ENCODE measurements at places on chromosomes 3 and 15.

DNA sequence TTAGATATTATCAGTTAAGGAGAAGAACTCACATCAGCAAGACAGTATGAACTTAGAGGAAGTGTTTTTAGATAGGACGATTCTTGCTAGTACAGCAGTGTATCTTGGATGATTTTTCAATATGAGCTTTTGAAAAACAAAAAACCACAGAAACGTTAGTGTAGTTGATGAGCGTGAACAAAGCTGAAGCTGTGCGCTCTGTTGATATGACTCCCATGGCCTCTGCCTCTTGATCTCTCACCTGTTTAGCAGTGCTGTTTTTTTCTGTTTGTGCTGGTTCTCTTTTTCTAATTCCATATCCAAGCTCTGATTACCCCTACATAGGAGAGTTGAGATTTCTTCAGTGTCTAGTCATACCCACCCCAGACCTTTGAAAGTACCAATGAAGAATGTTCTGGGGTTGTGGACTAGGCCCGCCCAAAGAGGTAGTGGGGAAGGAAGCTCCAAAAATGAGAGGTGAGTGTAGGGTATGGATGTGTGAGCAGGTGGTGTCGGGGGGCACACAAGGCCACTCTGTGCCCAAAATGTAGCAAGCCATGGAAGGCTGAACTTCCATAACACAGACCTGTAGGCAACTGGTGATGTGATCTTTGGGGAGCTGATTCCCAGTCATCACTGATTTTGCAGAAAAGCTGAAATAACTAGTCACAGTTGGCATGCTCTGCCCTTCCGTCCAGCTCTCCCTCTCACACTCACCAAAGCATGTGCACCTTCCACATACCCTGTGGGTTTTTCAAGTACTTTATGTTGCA is 20.0 kb upstream of the CMTM7 start:
- DNase-seq = no peak

GRCh38 chr3:87410110-87410509 is 133.7 kb upstream of the POU1F1 start:
- DNase-seq = no peak

DNA sequence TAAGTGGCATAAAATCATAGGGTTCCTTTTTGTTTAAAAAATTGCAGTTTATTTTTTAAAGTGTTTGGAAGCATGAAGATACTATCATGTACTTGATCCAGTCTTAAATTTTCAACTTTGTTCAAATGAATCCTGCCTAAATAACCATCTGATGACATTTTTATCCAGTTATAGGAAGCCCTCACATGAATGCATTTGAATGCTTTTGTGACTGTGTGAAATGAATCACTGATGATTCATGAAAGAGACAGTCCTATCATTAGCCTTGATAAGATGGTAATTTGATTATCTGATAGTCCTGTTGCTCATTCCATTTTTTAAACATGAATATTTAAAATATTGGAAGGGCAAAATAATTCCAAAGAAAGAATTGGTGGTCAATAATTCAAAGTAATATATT is 401.9 kb upstream of the ROBO2 start:
- DNase-seq = no peak

DNA sequence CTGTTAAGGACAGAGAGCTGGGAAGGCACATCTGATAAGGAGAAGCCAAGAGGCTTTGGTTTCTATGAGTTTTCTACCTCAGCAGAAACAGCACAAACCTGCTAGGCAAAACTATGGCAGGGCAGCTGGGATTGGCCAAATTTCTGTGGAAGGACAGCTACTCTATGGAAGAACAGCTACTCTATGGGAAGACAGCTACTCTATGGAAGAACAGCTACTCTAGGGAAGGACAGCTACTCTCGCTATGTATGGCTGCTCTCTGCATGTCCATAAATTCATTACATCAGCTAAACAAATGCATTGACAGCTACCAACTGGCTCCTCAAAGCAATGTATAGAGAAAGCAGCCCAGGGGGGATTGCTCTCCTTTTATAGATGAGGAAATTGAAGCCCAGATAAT is 24.8 kb downstream of the MASP1 start:
- DNase-seq = no peak

- DNase-seq = no peak
Observed at GRCh38 chr15:100628746-100629145, 26.4 kb downstream of the ASB7 start.

DNA sequence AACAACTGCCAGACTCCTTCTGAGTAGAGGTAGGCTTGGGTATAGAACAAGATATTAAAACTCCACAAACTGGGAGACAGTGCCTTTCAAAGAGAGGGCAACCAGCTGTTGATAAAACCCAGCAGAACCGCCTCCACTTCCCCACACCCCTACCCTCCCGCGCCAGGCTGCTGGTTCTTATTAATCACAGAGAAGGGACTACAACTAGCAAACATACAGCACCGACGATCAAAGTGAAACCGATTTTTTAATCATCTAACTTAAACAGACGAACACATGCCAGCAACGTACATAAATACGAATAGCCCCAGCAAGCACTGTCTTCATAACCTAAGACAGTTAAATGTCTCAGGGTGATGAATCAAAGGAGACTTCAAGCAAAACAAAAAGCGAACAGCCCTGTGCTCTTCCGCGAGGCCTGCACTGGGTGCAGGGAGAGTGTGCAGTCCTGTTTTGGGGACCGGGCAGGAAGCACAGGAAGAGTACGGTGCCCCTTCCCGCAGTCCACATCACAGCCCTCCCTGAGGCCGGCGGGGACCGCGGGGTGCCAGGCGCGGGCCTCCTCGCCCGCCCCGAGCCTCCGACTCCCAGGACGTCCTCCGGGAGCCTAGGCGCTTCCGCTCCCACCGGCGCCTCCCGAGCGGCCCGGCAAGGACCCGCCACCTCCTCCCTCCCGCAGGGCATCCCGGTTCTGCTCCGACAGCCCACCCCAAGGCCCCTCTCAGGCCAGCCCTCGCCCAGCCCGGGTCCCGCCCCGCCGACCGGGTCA is 75.1 kb upstream of the VGLL4 start:
- peak; percentile 52 for DNase-seq

- no peak for DNase-seq
Observed at GRCh38 chr3:138196023-138196422, 8.9 kb downstream of the ARMC8 start.

DNA sequence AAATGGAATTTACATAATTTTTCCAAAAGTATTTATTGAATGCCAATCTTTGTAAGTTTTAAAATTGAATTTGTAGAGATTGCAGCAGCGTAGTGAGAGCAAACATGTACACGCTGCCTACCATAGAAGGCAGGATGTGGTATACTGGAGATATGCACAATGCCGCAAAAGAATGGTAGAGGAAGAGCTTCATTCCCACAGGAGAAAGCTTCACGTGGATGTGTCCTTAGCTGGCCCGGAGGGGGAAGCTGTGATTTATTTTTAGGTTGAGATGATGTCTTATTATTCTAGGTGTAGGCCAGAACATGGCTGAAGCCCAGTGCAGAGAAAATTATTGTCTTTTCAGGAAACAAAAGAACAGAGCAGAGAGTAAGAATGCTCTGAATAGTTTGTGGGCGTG is 743.3 kb upstream of the BCHE start:
- DNase-seq = no peak

- DNase-seq = no peak
Observed at GRCh38 chr3:122078235-122078935, 23.2 kb downstream of the CD86 start.

DNA sequence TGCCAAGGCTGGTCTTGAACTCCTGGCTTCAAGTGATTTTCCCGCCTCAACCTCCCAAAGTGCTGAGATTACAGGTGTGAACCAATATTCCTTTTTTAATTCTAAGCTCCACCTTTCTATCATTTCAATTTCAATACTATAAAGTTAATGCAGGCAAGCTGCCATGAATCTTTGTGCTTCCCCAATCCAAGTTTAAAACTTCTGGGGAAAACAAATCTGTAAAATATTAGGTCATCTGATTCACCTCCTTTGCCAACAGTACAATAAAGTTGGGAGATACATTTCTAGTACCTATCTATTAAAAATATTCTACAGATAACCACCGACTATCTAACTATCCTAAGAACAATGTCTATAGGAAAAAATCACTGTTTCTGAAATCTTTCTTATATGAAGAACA is 102.1 kb downstream of the ATP8B4 start:
- no peak for DNase-seq

DNA sequence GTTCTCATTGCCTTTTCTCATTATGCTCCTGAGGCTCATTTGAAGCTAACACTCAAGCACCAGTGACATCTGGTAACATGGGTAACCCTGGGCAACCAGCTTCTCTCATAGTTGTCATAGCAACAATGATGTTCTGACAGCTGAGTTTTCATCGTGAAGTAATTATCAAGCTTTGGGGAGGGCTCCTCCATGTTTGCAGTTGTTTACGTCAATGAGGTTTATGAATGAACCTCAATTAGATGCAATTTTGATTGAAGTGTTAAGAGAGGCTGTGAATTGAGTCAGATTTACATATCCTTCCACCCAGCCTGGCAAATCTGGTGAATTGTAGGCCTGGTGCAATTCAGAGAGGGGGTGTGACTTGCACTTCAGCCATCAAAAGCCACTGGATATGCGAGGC is 119.3 kb upstream of the CHD2 start:
- no peak for DNase-seq

DNA sequence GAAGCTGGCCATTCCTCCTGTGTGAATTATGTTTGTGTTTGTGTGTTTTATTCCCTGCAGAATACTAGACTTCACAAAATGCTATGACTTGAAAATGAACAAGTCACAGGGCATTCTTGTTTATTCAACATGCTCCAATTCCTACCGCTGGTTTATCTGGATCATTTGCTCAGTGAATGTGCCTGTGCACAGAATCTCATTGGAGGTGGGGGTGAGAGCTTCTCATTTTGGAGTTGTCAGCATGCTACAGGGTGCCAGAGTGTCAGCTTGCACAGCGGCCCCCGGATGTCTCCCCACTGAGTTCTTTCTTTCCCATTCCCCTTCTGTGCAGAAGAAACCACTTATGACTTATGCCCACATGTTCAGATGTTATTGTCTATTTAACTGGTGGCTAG is 428.7 kb downstream of the ROBO2 start:
- no peak for DNase-seq

DNA sequence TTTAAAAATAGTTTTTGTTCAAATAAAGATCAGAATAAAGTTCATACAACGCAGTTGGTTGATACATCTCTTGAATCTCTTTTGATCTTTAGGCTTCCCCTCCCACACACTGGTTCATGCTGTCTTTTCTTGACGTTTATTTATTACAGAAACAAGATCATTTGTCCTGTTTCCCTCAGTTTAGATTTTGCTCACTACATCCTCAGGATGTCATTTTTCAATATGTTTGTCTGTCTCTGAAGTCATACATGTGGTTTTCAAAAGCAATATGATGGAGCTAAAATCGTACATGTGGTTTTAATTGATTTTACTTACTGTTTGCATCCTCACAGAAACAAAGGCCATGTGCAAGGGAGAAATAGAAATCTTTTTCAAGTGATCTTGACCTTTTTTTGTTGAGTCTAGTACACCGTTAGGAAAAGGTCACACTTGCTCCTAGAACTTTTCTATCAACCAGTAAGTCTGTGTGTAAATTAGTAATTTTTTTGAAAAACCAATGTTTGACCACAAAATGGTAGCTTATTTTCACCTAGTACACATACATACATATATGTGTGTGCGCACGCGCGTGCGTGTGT is 63.7 kb upstream of the SENP5 start:
- DNase-seq = no peak

DNA sequence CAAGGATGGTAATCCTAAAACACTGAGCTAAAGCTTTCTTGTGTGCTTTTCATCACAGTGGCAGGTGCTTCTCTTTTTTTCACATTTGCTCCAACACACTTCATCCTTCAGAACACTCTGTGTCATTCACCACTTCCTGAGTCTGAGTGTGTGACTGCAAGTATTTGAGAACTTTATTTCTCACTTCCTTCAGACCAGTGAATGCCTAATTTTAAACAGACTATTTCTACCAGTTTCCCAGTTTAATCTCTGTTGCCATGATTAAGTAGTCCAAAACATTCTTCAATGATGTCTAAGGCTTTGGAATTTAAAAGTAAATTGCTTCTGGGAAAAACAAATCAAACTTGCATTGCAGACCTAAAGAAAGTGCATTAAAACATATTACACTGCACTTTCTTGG is 541.2 kb downstream of the RBMS3 start:
- DNase-seq = no peak

DNA sequence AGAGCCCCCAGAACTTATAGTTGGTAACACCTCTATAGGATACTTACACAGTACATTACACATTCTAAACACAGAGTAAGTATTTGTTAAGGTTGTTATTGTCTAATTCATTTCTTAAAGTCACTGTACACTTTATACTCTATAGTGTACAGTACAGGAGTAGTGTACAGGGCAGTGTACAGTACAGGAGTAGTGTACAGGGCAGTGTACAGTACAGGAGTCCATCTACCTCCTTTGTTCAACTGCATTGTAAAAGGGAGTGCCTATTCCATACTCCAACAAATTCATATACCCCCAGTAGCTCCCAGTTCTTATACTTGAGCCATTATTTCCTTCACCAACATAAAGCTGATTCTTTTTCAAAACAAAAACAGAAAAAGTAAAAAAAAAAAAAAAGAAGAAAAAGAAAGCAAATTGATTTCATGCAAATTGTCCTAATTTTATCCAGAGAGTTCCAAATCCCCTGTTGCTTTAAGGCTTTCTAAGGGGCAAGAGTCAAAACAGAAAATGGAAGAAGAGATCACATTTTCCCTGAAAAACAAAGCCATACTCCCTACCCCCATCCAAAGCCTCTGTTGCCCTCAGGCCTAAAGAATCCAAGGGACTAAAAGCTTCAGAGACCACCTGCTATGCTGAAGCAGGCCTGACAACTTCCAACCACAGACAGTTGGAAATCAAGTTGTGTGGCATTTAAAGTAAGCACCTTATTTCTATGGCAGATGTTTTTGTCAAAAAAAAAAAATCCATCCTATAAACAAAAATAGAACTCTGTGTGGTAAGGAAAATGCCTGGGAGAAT is 125.6 kb downstream of the PLCH1 start:
- DNase-seq = peak; percentile 68

GRCh38 chr3:25678581-25678980 is 13.9 kb upstream of the TOP2B start:
- DNase-seq = no peak

DNA sequence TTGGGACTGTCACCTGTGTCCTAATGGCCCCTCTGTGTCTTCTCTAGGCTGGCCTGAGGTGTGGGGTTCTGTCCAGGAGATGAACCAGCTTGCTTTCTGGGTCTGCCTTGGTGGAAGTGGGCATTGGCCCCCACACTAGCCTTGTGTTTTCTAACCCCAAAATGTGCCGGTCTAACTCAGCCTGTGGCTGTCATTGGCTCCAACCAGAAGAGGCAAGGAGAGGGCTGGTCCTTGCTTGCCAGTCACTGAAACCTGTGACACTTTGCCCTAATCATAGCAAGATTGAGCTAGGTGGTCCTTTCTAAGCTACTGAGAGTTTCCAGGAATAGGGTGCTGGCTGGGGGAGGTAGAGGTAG is 2.2 kb downstream of the C15orf39 start:
- DNase-seq = peak; percentile 39
